ENCODE measurements at places on chromosomes 1 and 21. TPM values are rescaled to one million over a fixed set of nuclear protein-coding genes. Genes with fewer than 3 reads are reported as not detected.

- H3K4me3 ChIP-seq = no peak overlapping the region
- H3K4me1 ChIP-seq = peaks cover 44% of the 10 kb centered on the region
- H3K27me3 ChIP-seq = no peaks in the 10 kb centered on the region
- H3K27ac ChIP-seq = peak overlapping the region; percentile 55
- DNase-seq = no peak
- no peaks in the 10 kb centered on the region for H3K36me3 ChIP-seq
These were observed 34.3 kb downstream of the TNFSF18 start for GRCh38 chr1:173016419-173016818.

DNA sequence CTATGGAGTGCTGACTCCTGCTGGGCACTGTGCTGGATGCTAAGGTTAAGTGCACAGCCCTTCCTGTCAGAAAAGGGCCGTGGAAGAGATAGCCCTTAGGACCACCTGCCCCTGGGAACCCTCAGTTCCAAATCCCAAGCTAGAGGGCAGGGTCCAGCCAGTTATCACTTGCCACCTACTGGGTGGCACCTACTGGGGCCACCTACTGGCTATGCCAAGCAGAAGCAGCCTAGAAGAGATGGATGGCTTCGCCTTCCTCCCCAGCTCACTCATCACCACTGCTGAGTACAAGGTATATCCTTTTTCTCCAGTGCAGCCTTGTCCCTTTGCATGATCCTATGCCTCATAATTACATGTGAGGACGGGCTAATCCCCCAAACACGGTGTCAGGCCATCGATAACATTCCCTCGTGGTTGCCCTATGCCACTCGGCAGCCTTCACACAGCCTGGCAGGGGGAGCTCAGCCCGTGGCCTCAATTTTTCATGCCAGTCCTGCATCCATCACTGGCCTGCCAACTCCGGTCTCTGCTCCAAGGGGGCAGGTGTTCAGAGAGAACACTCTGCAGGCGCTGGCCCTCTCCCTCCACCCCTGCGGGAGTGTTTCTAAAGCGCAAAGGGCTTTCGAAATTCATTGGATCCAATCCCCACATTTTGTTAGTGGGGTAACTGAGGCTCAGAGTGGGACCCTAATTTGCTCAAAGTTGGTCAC is 49.0 kb downstream of the SYT2 start:
- no peak for DNase-seq
- no peaks in the 10 kb centered on the region for H3K36me3 ChIP-seq
- no peak overlapping the region for H3K27ac ChIP-seq
- H3K4me1 ChIP-seq = no peaks in the 10 kb centered on the region
- H3K27me3 ChIP-seq = peaks cover 77% of the 10 kb centered on the region

The RBP7 gene
- total RNA-seq = 2.2 TPM

The CYP4A22 gene
- total RNA-seq = not detected

GRCh38 chr21:45128613-45129188 is 54.3 kb downstream of the ADARB1 start:
- no peaks in the 10 kb centered on the region for H3K36me3 ChIP-seq
- H3K4me1 ChIP-seq = peaks cover 31% of the 10 kb centered on the region
- H3K27me3 ChIP-seq = no peaks in the 10 kb centered on the region
- no peak for DNase-seq

The MCOLN3 gene
- 7.6 TPM for total RNA-seq
